ENCODE measurements at places on chromosomes 3 and 15.

- DNase-seq = no peak
These were observed 1046.3 kb downstream of the ROBO2 start for GRCh38 chr3:78086150-78086549.

DNA sequence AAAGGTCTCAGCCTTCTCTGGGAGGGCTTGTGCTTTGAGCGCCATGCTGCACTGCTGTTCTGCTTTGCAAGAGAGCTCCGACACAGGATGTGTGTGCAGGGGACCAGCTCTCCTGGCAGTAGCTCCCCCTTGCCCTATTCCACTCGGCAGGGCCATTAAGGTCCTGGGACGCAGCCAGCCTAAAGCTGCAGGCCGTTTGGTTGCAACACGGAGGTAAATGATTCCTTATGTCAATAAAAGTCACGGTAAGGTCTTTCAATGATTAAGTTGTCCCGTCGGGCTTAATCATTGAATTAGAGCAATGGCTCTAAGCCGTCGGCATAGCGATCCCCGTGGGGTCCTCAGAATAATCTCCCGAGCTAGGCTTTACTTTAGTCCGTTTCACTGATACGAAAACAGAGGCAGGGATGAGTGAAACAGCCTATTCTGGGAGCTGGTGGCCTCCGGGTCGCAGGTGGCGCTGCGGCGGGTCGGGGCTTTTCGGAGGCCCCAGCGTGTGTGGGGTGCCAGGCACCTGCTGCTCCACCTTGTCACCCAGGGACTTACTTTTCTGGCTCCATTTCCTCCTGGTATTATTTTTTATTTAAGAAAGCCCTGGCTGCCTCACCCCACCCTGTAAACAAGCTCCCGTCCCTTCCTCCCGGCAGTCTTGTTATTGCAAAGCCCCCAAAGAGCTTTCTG, 525.2 kb downstream of the OCA2 start:
- DNase-seq = no peak

- no peak for DNase-seq
These were observed 883.3 kb downstream of the CADM2 start for GRCh38 chr3:85842081-85842480.

DNA sequence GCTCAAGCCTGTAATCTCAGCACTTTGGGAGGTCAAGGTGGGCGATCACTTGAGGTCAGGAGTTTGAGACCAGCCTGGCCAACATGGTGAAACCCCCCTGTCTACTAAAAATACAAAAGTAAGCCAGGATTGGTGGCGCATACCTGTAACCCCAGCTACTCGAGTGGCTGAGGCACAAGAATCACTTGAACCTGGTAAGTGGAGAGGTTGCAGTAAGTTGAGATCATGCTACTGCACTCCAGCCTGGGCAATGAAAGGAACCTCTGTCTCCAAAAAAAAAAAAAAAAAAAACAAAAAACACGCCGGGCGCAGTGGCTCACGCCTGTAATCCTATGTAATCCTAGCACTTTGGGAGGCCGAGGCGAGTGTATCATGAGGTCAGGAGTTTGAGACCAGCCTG, 18.9 kb upstream of the AP4E1 start:
- DNase-seq = no peak

- no peak for DNase-seq
These were observed 1.3 kb upstream of the ZIC4 start for GRCh38 chr3:147407498-147408187.

DNA sequence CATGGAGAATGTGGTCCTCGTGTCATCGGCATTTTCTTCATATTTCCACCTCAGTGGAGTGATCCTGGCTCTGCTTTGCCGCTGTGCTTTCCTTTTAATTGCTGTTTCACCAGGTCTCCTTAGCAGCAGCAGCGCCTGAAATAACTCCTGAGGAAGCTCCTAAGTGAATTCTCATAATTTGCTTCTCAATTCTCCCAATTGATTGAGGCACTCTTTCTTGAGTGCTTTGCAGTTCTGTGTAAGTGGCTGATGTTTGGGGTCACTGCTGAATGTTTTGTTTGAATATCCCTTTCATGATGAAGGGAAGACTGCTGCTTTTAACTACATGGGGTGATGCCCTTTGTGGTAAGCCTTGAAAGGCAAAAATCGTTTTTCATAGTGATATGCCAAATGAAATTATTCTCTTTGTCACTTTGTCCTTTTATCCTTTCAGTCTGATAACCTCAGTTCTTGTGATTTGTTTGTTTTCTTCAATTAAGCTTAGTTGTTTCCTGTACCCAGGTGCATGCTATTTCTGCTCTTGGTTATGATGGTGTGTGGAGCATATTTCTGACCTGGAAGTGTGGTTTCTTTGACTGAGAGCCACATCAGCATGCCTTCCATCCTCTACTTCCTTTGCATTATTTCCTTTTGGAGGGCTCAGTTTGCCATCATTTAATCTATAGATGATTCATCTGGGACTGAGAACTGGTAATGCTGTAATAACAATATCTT, 36.7 kb downstream of the HMG20A start:
- no peak for DNase-seq

- no peak for DNase-seq
These were observed 227.3 kb upstream of the C2CD4B start for GRCh38 chr15:62392376-62392775.

DNA sequence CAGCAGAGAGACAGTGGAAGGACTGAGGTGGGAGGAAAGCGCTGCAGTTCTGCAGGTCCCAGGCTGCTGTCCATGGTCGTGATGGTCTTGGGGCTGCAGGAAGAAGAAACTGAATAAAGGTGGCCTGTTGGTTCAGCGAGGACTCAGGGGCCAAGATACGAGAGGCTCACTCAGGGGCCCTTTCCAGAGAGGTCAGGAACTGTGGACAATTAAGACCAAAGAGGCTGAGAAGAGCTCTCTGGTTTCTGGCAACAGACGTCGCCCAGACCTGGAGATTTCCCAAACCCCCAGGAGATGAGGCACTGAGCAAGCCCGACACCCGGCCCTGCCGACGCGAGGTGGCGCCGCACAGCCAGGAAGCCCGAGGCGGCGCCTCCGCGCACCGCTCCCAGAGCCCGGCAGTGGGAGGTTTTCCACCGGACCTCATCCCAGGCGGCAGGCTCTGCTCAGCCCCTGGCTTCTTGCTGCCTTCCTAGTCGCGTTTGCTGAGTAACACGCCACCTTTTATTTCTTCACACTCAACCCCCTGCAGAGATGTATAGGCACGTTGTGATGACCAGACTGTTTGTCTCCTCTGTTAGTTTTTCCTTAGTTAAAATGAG, 56.4 kb upstream of the ARRDC4 start:
- DNase-seq = no peak

DNA sequence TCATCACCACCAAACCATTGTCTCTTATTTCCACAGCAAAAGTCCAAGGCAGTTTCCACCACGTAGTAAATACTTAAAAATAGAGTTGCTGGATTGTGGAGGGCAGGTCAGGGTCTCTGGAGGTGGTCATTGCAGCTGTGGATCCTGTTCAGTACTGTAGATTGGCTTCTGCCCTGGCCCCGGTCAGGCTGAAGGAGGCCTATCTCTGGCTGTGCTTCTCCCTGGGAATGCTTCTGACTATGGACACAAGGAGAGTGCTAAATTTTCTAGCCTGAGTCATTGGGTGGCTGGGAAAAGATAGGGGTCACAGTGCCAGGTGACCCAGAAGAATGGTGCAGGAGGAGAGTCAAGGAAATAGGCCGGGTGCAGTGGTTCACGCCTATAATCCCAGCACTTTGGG, 26.3 kb upstream of the GMPPB start:
- DNase-seq = no peak

DNA sequence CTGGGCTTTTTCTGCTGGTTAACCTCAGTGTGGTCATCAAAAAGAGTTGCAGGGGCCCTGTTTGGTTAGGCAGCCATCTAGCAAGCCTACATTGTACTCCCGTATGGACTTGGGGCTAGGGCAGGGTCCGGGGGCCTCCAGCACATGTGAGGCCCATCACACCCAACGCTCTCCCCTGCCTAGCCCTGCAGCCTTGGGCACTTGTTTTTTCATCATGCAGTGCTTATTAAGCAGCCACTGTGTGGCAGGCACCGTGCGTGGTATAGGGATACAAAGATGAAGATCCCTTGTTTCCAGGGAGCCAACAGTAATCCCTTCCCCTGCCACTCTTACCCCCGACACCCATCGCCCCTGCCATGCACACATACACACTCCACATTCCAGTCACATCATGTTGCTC, 14.2 kb downstream of the MRAS start:
- DNase-seq = no peak

DNA sequence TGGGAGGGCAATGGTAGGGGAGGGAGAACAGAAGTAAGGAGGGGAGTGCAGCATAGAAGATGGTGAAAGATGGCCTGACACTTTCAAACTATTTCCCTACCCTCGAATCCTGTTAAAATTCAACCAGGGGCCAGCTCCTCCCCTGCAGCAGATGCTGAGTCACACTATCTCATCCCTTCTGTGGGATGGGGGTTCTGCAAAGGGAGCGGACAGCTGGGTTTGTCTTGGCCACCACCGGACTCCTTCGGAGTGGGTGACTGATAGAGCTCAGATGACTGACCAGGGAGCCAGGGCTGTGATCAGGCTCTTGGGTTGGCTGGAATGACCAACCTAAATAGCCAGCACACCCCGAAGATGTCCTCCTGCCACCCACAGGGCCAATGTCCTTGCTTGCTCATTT, 33.6 kb upstream of the TMCC1 start:
- no peak for DNase-seq

GRCh38 chr3:72576563-72576962, 271.7 kb downstream of the SHQ1 start:
- no peak for DNase-seq

- no peak for DNase-seq
These were observed 27.6 kb upstream of the UBP1 start for GRCh38 chr3:33467786-33468185.

DNA sequence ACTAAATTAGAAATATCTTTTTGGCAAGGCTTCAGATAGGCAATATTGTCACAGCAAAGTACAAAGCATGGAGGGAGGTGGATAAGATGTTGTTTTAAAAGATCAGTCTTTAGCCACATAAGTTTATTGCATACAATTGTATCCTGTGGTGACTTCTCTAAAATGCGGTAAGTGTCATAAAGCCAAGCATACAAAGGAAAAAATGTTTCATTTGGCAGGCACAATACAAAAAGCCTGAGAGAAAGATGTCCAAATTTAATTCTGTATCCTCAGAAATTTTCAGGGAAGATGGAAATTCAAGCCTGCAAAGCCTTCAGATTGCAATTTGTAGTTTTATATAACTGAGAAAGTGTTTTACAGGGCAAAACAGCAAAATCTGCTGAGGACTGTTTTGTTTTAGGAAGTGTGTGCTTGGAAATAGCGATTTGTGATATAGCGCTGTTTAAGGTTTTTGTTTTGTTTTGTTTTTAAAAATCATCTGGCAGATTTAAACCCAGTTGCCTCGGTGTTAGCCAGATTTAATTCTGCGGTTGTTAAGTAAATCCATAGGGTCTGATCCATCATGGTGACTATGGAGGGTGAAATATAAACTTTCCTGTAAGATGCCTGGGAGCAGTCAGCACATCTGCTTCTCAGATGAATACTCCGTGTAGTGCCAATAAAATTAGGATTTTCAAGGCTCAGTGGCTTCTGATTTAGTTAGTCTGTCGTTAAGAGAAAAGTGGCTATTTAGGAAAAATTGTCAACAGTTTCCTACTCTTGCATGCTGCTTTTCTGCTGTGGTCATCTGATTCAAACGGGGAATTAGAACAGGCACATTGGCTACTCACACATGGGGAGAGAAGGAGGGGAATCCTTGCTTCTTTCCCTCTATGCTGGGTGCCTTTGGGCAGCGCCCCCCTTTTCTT, 8.0 kb downstream of the KAT2B start:
- DNase-seq = no peak

- DNase-seq = no peak
These were observed 36.7 kb upstream of the ARHGEF3 start for GRCh38 chr3:56838448-56838847.

GRCh38 chr15:77001351-77001750, 6.4 kb downstream of the PSTPIP1 start:
- DNase-seq = no peak

DNA sequence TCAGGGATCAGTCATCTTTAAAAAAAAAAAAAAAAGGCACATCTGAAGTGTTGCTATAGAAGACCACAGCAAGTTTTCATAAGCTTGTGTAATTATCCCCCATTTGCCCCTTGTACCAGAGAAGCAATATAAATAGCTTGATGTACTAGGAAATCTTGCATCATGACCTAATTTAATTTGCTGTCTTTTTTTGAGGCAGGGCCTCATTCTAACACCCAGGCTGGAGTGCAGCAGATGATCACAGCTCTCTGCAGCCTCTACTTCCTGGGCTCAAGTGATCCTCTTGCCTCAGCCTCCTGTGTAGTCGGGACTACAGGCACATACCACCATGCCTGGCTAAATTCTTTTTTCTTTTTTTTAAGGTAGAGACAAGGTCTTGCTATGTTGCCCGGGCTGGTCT, 88.7 kb downstream of the ARIH1 start:
- DNase-seq = no peak

Data from stimulated activated CD4-positive, alpha-beta T cell treated with anti-CD3 and anti-CD28 coated beads, Interleukin-4, amount 100 ng/mL, for 48 hours (primary cell).